Activated naive CD8-positive, alpha-beta T cell treated with anti-CD3 and anti-CD28 coated beads, Interleukin-2, amount 10 ng/mL, durations not matched to agents 7 days and 5 days (primary cell): ENCODE measurements at places on chromosomes 16 and 17. TPM values are rescaled to one million over a fixed set of nuclear protein-coding genes. Genes with fewer than 3 reads are reported as not detected.

DNA sequence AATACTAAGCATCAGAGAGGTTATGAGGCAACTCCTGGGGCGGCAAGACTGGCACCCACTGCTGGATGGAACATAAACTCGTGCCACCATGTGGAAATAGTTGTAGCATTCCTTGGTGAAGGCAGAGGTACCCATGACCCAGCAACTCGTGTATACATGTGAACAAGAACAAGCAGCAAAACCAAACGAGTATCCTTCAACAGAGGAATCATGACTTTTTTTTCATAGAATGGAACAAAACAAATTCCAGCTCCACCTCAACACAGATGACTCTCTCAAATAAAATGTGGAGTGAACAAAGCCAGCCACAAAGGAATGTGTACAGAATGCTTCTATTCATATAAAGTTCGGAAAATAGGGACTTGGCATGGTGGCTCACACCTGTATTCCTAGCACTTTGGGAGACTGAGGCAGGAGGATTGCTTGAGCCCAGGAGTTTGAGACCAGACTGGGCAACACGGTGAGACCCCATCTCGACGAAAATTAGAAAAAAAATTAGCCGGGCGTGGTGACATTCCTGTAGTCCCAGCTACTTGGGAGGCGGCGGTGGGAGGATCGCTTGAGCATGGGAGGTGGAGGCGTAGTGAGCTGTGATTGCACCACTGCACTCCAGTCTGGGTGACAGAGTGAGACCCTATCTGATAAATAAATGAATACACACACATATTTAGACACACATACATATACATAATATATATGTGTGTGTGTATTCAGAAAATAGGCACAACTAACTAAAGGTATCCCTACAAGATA lies 35.3 kb downstream of the B9D1 start:
- H3K36me3 ChIP-seq, result no peaks in the 10 kb centered on the region
- no peak for DNase-seq
- peaks cover 15% of the 10 kb centered on the region for H3K27me3 ChIP-seq
- H3K27ac ChIP-seq, result no peak overlapping the region
- no peaks in the 10 kb centered on the region for H3K4me1 ChIP-seq

DNA sequence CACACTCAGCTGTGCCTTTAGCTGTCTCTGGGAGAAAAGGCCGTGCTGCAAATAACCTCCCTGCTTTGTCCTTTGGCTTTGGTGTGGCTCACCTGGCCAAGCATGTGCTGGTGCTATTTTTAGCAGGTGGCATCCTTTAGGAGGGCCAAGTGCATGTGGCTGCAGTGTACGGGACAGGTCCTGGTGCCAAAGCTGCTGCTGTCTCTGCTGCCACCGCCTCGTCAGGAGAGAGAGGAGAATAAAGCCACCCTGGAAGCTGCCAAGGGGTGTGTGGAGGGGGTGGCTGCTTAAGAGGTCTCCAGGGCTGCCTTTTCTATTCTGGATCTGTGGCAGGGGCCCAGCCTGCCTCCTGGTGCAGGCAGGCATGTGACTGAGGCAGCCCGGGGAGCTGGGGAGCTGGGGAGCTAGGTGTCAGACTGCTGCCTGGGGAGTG lies 6.2 kb downstream of the AKAP1 start:
- DNase-seq, result no peak
- no peaks in the 10 kb centered on the region for H3K27me3 ChIP-seq
- H3K27ac ChIP-seq, result no peak overlapping the region
- peaks cover 4% of the 10 kb centered on the region for H3K36me3 ChIP-seq
- H3K4me1 ChIP-seq, result peaks cover 14% of the 10 kb centered on the region

- H3K27ac ChIP-seq, result no peak overlapping the region
- H3K36me3 ChIP-seq, result no peaks in the 10 kb centered on the region
- no peak for DNase-seq
- H3K4me3 ChIP-seq, result no peak overlapping the region
Observed at GRCh38 chr16:55367301-55367811, 43.4 kb downstream of the IRX6 start.

DNA sequence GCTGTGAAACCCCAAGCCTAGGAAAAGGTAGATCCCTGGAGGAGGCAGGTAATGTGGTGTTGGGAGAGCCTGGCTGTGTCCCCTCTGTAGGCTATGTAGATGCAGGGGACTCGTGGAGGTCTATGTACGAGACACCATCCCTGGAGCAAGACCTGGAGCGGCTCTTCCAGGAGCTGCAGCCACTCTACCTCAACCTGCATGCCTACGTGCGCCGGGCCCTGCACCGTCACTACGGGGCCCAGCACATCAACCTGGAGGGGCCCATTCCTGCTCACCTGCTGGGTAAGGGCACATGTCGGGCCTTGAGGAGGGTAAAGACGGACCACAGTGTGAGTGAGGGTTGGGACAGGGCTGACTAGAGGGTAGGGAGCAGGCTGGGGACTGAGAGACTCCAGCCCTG lies 12.0 kb downstream of the ACE start:
- no peak overlapping the region for H3K27ac ChIP-seq
- H3K27me3 ChIP-seq, result peaks cover 3% of the 10 kb centered on the region
- H3K36me3 ChIP-seq, result no peaks in the 10 kb centered on the region
- no peaks in the 10 kb centered on the region for H3K4me1 ChIP-seq
- no peak for DNase-seq

The OR3A3 gene
- total RNA-seq, result not detected

- no peaks in the 10 kb centered on the region for H3K36me3 ChIP-seq
- H3K4me3 ChIP-seq, result no peak overlapping the region
- peaks cover 40% of the 10 kb centered on the region for H3K27me3 ChIP-seq
- no peak for DNase-seq
- H3K27ac ChIP-seq, result no peak overlapping the region
- H3K4me1 ChIP-seq, result no peaks in the 10 kb centered on the region
Observed at GRCh38 chr17:964876-965275, 14.7 kb downstream of the NXN start.

The CLEC18B gene
- 1.5 TPM for total RNA-seq

- peaks cover 30% of the 10 kb centered on the region for H3K36me3 ChIP-seq
- no peak for DNase-seq
- no peak overlapping the region for H3K4me3 ChIP-seq
- H3K4me1 ChIP-seq, result peaks cover 10% of the 10 kb centered on the region
Observed at GRCh38 chr17:37462492-37462891, 27.2 kb upstream of the DUSP14 start.

- H3K27ac ChIP-seq, result no peak overlapping the region
- peaks cover 19% of the 10 kb centered on the region for H3K36me3 ChIP-seq
- H3K4me1 ChIP-seq, result peaks cover 9% of the 10 kb centered on the region
- no peak overlapping the region for H3K4me3 ChIP-seq
Observed at GRCh38 chr17:35708149-35708548, 23.3 kb upstream of the RASL10B start.

GRCh38 chr16:637081-638018 lies 1.2 kb upstream of the METTL26 start:
- H3K36me3 ChIP-seq, result no peaks in the 10 kb centered on the region
- peaks cover 6% of the 10 kb centered on the region for H3K4me1 ChIP-seq
- no peaks in the 10 kb centered on the region for H3K27me3 ChIP-seq
- H3K27ac ChIP-seq, result peak overlapping the region; percentile 94
- H3K4me3 ChIP-seq, result peak overlapping the region; percentile 94

GRCh38 chr16:51818342-51818944 lies 667.4 kb upstream of the SALL1 start:
- H3K4me1 ChIP-seq, result no peaks in the 10 kb centered on the region
- H3K27me3 ChIP-seq, result no peaks in the 10 kb centered on the region
- no peak for DNase-seq
- no peaks in the 10 kb centered on the region for H3K36me3 ChIP-seq
- no peak overlapping the region for H3K27ac ChIP-seq
- no peak overlapping the region for H3K4me3 ChIP-seq

GRCh38 chr17:38870259-38871165 lies 654 bp downstream of the LASP1 start:
- H3K4me1 ChIP-seq, result peaks cover 56% of the 10 kb centered on the region
- H3K27ac ChIP-seq, result peak overlapping the region; percentile 96
- H3K36me3 ChIP-seq, result peaks cover 23% of the 10 kb centered on the region
- DNase-seq, result peak; percentile 80
- no peaks in the 10 kb centered on the region for H3K27me3 ChIP-seq

DNA sequence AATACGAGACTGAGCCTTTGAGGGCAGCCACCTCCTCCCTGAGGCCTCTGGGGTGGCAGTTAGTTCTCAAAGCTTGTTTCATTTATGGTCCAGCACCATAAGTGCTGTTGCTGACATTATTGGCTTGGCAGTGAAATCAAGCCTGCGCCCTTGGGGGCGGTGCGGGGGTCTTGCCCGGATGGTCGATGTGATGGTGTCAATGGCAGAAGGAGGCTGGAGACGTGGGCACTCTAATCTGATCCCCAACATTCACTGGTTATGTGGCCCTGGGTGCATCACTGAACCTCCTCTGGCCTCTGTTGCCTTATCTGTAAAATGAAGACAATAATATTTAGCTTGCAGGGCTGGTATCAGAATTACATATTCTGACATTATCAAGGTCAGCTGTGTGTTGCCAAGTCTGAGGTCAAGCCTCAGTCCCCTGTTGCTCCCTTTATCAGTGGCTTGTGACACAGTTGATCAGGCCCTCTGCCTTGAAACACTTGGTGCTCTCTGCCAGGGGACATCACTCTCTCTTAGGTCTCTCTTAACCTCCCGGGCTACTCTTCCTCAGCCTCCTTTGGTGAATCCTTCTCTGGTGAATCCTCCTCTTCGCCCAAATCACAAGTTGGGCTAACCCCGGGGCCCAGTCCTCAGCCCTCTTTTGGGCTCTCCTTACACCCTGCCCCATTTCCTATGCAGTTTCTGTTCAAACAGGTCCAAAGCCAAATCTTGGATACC lies 11.8 kb upstream of the TMEM220 start:
- no peaks in the 10 kb centered on the region for H3K36me3 ChIP-seq
- DNase-seq, result no peak
- peaks cover 9% of the 10 kb centered on the region for H3K4me1 ChIP-seq

GRCh38 chr17:42617956-42618431 lies 8.5 kb downstream of the TUBG1 start:
- H3K4me1 ChIP-seq, result peaks cover 8% of the 10 kb centered on the region
- DNase-seq, result no peak
- H3K27ac ChIP-seq, result no peak overlapping the region

DNA sequence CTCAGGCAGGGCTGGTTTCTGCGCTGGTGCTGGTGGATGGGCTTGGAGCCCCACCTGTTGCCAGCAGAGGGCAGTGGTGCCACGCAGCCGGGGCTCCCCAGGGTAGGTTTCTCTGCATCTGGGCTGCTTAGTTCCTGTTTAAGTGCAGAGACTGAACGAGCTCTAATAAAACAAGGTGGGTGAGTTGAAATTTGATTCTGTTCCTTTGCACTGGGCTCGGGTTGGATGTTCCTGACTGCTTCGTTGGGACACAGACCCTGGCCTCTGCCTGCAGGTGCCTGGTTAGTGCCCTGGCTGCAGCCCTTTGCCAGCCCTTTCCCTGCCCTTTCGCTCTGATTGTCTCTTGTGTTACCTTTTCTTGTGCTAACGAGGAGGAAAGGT lies 30.0 kb downstream of the TBCD start:
- no peaks in the 10 kb centered on the region for H3K27me3 ChIP-seq
- peaks cover 16% of the 10 kb centered on the region for H3K4me1 ChIP-seq
- peaks cover 11% of the 10 kb centered on the region for H3K36me3 ChIP-seq
- no peak overlapping the region for H3K4me3 ChIP-seq
